Body of pancreas (tissue), 4 donors: ENCODE measurements at places on chromosomes 6 and 20. TPM values are rescaled to one million over a fixed set of nuclear protein-coding genes. Genes with fewer than 3 reads are reported as not detected.

GRCh38 chr6:53831936-53832660 lies 37.3 kb downstream of the LRRC1 start:
- no peak overlapping the region for H3K27ac ChIP-seq
- DNase-seq, result no peak
- no peaks in the 10 kb centered on the region for H3K36me3 ChIP-seq
- peaks cover 29% of the 10 kb centered on the region for H3K4me1 ChIP-seq
- H3K27me3 ChIP-seq, result no peaks in the 10 kb centered on the region
- no peak overlapping the region for H3K4me3 ChIP-seq

- H3K27me3 ChIP-seq, result no peaks in the 10 kb centered on the region
- H3K36me3 ChIP-seq, result no peaks in the 10 kb centered on the region
- DNase-seq, result no peak
- no peak overlapping the region for H3K4me3 ChIP-seq
These were observed 225.6 kb downstream of the PLCB1 start for GRCh38 chr20:8357703-8358102.

DNA sequence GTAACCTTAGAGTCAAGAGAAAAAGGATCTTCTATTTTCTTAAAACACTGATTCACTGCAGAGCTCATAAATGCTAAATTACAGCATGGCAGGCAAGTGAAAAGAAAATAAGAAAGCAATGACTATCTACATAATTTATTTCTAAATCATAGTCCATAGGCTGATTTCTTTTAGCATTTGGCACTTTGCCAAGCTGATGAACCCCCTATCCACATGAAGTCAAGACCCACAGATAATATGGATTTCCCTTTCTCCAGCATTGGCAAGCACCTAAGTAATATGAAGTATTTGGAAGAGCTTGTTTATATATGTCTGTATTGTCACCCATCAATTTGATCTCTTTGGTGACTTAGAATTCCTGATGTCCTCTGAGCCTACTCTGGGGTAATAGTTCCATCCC lies 47.9 kb upstream of the MRAP2 start:
- no peaks in the 10 kb centered on the region for H3K27me3 ChIP-seq
- H3K36me3 ChIP-seq, result no peaks in the 10 kb centered on the region
- H3K27ac ChIP-seq, result no peak overlapping the region
- H3K4me1 ChIP-seq, result no peaks in the 10 kb centered on the region
- no peak for DNase-seq

GRCh38 chr6:79801362-79801761 lies 146.0 kb downstream of the ELOVL4 start:
- H3K4me1 ChIP-seq, result no peaks in the 10 kb centered on the region
- no peak overlapping the region for H3K27ac ChIP-seq
- no peaks in the 10 kb centered on the region for H3K36me3 ChIP-seq
- no peaks in the 10 kb centered on the region for H3K27me3 ChIP-seq

DNA sequence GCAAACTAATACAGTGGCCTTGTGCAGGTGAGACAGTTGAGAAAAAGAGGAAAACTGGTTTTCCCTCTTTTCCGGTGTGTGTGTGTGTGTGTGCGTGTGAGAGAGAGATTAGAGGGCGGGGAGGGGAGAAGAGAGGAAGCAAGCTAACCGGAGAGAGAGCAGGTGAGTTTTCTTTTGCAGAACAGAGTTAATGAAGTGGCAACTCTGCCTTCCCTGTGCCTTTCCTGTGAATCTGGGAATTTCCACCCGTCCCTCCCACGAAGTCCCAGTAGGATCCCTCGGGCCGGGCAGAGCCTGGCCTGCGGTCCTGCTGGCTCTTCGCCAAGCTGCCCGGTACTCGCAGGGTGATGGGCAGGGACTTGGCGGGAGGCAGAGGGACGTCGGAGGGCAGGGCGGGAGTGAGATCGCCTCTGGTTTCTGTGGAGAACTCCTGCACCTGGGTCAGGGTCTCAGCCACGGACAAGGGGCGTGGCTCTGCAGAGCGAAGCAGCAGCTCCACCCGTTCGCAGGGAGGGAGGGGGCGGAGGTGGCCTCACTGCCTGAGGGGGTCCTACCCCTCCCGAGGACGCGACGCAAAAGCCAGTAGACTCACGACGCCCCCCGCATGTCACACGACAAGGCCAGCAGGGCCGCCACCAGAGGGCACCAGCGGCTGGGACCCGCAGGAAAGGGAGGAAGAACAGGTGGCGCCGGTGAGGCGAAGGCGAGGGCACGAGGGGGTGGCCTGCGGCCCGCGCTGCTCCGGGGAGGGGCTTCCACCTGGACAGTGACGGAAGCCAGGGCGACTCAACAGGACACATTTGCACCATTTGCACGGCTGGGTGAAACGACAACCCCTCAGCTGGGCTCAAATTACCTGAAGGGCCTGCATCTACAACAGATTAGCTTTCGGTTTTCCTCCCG lies 51.2 kb upstream of the RNF182 start:
- peaks cover 17% of the 10 kb centered on the region for H3K4me1 ChIP-seq
- no peaks in the 10 kb centered on the region for H3K36me3 ChIP-seq
- no peaks in the 10 kb centered on the region for H3K27me3 ChIP-seq

- H3K36me3 ChIP-seq, result no peaks in the 10 kb centered on the region
- peaks cover 26% of the 10 kb centered on the region for H3K4me1 ChIP-seq
- H3K27ac ChIP-seq, result peak overlapping the region; percentile 39
- peaks cover 9% of the 10 kb centered on the region for H3K27me3 ChIP-seq
- no peak for DNase-seq
These were observed 4.3 kb downstream of the VSX1 start for GRCh38 chr20:25077610-25078169.

- no peaks in the 10 kb centered on the region for H3K27me3 ChIP-seq
- peak; percentile 80 for DNase-seq
- H3K4me1 ChIP-seq, result no peaks in the 10 kb centered on the region
- H3K4me3 ChIP-seq, result no peak overlapping the region
These were observed 97.4 kb upstream of the RNF24 start for GRCh38 chr20:4112481-4113421.

GRCh38 chr6:29552512-29553051 lies 7.0 kb downstream of the UBD start:
- peaks cover 11% of the 10 kb centered on the region for H3K27me3 ChIP-seq
- no peak overlapping the region for H3K27ac ChIP-seq
- H3K36me3 ChIP-seq, result no peaks in the 10 kb centered on the region
- peaks cover 13% of the 10 kb centered on the region for H3K4me1 ChIP-seq

DNA sequence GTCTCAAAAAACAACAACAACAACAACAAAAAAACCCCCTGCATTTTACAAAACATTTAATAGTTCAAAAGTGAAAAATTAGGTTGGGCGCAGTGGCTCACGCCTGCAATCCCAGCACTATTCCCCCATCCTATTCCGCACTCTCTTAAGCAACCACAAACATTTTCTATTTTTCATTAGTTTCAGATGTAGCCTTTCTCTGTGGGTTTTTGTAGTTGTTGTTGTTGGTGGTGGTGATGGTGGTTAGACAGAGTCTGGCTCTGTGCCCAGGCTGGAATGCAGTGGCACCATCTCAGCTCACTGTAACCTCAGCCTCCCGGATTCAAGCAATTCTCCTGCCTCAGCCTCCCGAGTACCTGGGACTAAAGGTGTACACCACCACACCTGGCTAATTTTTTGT lies 6.4 kb upstream of the GMNN start:
- no peaks in the 10 kb centered on the region for H3K27me3 ChIP-seq
- H3K36me3 ChIP-seq, result no peaks in the 10 kb centered on the region
- no peak overlapping the region for H3K4me3 ChIP-seq
- no peak overlapping the region for H3K27ac ChIP-seq
- DNase-seq, result no peak
- peaks cover 38% of the 10 kb centered on the region for H3K4me1 ChIP-seq

DNA sequence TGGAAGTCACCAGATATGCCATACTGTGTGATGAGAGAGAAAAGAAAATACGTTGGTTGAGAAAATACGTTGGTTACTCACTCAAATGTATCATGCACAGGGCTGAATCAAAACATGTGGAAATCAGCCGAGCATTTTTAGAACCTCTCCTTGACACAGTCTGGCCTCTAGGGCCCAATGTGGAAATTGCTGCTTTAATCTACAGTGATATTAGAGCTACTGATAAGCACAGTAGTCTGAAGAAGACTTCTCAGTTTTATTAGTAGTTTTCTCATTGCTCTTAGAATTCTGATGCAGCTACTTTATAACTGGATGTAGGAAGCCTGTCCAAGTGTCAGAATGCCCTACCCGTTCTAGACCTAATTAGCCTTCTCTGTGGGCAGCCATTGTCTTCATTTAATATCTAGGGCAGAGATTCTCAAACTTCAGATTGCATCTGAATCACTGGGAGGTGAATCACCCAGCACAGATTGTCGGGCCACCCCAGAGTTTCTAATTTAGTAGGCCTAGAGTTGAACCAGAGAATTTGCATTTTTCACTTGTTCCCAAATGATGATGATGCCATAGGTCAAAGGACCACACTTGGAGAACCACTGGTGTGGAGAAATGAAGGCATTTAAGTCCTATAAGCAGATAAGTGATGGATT lies 229.1 kb downstream of the PLCB1 start:
- no peak overlapping the region for H3K27ac ChIP-seq
- no peak overlapping the region for H3K4me3 ChIP-seq
- H3K4me1 ChIP-seq, result peaks cover 17% of the 10 kb centered on the region
- DNase-seq, result peak; percentile 24
- no peaks in the 10 kb centered on the region for H3K36me3 ChIP-seq
- no peaks in the 10 kb centered on the region for H3K27me3 ChIP-seq

DNA sequence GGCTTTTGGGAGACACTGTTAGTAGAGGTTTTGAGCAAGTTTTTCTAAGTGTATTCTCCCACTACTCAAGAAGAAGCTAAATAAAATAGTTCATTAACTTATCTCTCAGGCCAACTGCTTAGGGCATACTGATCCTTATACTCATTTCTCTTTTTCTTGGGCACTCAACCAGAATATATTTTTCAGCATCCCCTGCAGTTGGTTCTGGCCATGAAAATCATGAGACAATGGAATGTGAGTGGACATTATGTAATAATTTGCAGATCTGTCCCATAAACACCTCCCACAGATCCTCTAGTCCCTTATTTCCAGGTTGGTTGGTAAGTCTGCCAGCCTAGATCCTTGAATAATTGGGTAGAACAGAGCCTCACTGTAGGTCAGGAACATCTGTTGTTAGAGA lies 136.7 kb downstream of the AIG1 start:
- no peaks in the 10 kb centered on the region for H3K36me3 ChIP-seq
- no peak overlapping the region for H3K4me3 ChIP-seq
- H3K27ac ChIP-seq, result no peak overlapping the region
- no peaks in the 10 kb centered on the region for H3K27me3 ChIP-seq

GRCh38 chr6:686497-686896 lies 6.4 kb downstream of the EXOC2 start:
- no peak for DNase-seq
- no peak overlapping the region for H3K4me3 ChIP-seq
- H3K27me3 ChIP-seq, result no peaks in the 10 kb centered on the region
- H3K4me1 ChIP-seq, result no peaks in the 10 kb centered on the region
- H3K36me3 ChIP-seq, result no peaks in the 10 kb centered on the region

The FNDC1 gene
- 0.52 TPM for total RNA-seq

The SYTL3 gene
- total RNA-seq, result 1.3 TPM
